ENCODE measurements at places on chromosomes 7 and 10.

- no peak for DNase-seq
Measured at GRCh38 chr10:88110822-88111221, 247.4 kb downstream of the PTEN start.

- no peak for DNase-seq
Measured at GRCh38 chr10:76621886-76622620, 1015.6 kb downstream of the KCNMA1 start.

DNA sequence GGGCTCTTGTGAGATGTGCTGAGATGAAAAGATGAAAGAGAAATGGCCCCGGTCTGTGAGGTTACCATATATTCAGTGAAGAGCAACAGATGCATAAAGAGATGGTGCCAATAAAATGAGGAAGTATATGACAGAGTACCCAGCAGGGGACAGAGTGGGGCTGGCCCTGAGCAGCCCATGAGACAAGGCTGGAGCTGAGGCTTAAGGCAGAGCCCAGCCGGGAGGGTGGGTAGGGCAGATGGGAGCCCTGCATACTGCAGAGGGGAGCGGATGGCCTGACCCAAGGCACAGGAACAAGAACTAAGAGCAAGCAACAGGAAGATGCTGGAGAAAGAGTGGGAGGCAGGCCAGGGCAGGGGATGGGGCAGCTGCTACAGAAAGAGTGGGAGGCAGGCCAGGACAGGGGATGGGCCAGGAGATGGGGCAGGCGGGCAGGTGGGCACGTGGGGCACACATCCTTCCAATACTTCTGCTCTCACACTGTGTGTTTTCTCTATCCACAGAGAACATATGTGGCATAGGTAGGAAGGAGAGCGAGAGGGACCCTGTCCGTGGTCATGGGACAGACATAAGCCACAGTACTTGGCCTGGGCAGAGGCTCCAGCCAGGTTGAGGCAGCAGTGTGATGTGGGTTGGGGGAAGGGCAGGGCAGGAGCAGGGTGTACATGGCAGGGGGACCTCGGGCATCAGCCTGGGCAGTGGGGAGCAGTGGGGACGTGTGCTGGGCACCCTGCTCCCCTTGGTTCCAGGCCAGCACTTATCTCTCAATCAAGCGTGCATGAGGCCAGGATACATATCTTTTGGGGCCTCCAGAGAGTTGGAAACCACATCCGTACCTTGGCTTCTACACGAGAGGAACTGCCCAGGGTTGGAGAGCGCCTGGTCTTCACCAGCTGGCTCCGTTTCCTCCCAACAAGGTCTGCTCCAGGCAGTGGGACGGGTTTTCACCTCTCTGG, 91.6 kb upstream of the IKZF1 start:
- no peak for DNase-seq

GRCh38 chr7:136027160-136027559, 50.0 kb upstream of the MTPN start:
- DNase-seq: no peak

- DNase-seq: no peak
Measured at GRCh38 chr10:103983367-103983911, 16.5 kb downstream of the SLK start.

DNA sequence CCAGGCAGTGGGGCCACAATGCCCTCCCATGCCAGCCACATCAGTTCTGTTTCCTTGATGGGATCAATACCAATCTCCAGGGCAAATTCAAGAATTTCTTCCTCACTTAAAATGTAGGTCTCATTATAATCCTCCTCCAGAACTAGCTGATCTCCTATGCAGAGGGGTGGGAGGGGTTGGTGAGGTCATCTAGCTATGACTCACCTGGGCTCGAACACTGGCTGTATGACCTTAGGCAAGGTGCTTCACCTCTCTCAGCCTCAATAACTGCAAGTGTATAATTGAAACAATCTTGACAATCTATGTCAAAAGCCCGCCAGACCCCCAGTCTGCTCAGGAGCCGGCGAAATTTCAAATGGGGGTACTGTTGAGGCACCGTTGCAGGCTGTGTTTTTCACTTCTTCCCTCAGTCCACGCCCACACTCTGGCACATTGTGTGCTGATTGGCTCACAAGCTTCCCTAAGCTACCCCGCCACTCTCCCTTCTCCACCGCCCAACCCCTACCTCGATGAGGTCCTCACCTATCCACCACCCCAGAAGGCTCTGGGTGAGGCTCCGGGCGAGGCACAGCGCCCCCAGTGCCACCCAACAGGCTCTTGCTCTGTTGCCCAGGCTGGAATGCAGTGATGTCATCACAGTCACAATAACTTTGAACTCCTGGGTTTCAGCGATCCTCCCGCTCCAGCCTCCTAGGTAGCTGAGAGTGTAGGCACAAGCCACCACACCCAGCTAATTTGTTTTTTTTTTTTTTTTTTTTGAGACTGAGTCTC, 70.5 kb downstream of the ZNF22 start:
- no peak for DNase-seq

GRCh38 chr7:151113344-151114150, 27.3 kb downstream of the AGAP3 start:
- DNase-seq: peak; percentile 99

- DNase-seq: peak; percentile 23
Measured at GRCh38 chr10:91758303-91759146, 39.7 kb upstream of the TNKS2 start.

- DNase-seq: no peak
Measured at GRCh38 chr10:24162206-24162985, 46.5 kb upstream of the KIAA1217 start.

DNA sequence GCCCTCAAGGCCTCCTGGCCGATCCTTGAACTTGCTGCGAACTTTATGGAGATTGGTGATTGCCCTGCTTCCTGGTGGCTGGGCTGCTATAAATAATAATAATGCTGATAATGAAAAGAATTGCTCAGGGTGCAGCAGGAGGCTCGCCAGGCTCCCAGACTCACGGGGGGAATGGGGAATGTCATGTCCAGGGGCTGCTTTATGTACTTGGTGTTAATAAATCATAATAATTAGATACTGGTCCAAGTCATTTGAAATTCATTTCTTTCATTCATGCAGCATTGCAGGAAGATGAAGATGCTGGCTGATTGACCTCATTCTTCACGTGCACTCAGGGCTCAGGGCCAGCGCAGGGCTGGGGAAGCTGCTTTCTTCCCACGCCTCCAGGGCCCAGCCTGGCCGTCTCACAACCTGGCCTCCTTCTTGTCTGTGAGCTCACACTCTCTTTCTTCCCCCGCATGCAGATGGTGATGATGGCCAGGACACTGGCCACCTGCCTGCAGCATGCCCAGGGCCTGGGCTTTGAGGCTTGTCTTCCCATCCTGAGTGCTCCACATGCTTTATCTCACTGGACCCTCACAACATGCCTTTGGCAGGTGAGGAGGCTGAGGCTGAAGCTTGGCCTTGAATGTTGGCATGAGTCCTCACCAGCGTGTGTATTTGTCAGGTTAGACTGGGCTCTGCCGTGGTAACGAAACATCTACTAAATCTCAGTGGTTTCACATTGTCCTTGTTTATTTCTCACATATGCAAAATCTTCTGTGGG, 138.4 kb upstream of the TNS3 start:
- peak; percentile 17 for DNase-seq

- DNase-seq: no peak
Measured at GRCh38 chr10:31121757-31122577, 90.3 kb upstream of the ZNF438 start.

GRCh38 chr10:52040486-52040885, 273.6 kb upstream of the DKK1 start:
- no peak for DNase-seq

DNA sequence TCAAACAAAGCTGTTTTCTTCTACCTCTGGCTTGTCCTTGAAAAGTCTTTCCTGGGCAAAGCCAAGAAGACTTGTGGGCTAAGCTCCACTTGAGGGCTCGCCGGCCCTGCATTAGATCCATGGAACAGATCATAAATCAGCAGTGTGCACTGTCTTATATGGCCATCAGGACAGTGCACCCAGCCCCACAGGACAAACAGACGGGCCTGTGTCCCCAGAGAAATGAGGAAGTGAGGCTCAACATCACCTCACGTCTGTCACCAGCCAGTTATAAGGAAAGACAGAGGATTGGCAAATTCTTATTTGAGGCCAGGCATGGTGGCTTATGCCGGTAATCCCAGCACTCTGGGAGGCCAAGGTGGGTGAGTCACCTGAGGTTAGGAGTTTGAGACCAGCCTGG, 12.3 kb upstream of the IFT22 start:
- DNase-seq: no peak

- no peak for DNase-seq
Measured at GRCh38 chr7:137743021-137743420, 103.8 kb downstream of the DGKI start.

DNA sequence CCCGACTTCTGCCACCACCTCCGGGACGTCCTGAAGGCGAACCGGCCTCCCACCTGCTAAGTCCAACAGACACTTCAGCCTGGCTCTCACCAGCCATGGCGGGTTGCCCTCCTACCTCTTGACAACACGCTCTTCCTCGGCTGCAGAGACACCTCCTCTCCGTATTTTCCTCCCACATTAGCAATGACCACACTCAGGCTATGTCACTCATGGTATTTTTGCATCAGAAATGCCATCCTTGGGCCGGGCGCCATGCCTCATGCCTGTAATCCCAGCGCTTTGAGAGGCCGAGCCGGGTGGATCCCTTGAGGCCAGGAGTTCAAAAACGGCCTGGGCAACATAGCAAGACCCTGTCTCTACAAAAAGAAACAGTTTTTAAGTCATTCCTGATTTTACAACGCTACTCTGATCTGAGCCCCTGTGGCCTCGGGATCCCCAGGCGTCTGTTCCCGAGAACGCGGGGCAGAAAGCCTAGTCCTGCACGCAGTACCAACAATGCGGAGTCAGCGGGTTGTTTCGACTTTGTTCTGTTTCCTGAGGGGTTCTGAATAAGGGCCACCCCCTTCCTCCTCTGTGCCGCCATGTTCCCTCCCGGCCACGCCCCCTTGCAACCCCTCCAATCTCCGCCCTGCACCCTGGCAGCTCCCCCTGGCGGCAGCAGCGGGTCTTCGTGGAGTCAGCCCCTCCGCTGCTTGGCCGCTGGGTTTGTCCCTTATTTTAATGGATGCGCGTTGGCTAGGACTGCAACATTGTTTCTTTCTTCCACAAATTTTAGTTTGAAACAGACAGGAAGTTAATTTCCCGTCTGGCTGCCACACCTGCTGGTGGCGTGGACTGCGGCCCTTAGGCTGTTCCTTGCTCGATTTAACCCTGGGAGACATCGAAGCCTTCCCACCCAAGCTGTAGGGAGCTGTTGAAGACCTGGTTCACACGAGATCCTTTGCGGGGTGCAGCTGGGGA, 9.7 kb upstream of the ZFAND2A start:
- no peak for DNase-seq

- no peak for DNase-seq
Measured at GRCh38 chr7:101155303-101155702, 1.0 kb downstream of the AP1S1 start.

GRCh38 chr10:45418849-45419675, 45.0 kb downstream of the ALOX5 start:
- DNase-seq: no peak

DNA sequence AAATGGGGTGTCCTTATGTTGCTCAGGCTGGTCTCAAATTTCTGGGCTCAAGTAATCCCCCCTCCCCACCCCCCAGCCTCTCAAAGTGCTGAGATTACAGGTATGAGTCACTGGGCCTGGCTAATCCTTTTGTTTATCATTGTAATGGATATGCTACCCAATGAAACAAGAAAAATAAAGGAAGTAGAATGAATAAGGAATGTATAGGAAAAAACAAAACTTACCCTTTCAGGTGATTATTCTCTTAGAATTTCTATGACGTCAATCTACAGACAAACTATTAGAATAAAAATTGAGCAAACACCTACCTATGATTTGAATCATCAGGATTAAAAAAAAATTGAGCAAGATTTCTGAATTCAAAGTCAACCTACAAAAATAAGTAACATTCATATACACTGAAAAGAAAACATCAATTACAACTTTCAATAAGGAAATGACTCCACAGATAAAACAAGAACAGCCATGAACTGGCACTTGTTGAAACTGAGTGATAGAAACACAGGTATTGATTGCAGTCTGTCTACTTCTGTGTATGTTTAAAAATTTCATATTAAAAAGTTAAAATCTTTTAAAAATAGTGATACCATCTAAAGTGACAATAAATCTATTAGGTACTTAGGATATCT, 12.2 kb downstream of the ADAM12 start:
- no peak for DNase-seq

DNA sequence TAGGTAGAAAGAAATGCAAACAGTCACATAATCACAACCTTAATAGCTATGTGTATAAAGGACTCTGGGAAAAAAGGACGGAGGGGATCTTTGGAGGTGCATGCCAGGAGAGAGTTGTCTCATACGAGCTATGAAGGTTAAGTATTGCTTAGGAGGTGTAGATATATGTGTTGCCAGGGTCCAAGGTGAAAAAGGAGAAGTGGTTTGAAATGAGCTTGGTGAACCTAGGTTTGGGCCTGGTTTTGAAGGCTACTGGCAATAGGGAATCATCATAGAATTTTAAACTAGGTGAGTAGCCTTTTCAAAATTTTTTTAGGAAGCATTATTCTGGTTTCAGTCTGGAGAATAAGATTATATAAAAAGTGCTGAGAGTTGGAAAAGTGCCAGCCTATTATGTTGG, 336.8 kb downstream of the AUTS2 start:
- no peak for DNase-seq

DNA sequence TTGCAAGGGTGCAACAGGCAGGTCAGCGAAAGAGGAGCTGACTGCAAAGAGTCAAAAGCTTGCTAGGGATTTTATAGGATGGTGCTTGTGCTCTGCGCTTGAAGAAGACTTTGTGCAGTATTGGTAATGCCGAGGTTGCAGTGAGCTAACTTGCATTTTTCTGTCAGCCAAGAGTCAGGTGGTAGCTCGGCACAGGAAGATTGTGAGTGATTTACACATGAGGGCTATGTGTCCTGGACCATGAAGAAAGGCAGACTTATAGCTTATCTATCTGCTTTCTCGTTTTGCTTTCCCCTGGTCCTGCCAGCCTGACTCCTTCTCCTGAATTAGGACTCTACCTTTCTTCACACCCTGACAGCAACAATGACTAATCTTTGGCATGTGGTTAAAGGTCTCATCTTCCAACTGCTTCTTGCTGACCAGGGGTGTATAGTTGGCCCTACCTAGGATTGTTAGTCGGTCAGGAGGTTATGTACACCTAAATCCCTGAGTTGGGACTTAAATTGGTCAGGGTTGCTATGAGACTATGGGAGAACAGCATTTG, 4.1 kb upstream of the SYPL1 start:
- DNase-seq: no peak
